ENCODE measurements at places on chromosomes 4 and X.

DNA sequence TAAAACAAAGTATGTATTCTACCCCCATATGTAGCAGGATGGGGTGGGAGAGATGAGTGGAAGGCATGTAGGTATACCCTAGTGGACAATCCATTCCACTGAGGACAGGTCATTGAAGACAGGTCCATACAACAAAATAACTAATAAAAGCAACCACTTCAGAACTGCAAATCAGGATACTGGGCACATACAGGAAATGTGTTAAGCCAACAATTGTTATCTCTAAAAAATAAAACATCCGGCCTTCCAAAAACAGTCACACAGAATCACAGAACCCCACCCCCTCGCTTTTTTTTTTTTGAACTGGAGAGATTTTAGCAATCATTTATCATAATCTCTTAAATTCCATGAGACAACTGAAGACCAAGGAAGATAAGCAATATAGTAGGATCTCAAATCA is 112.9 kb downstream of the FRYL start:
- DNase-seq = no peak

- no peak for DNase-seq
Measured at GRCh38 chr4:105088110-105088879, 58.4 kb upstream of the TET2 start.

DNA sequence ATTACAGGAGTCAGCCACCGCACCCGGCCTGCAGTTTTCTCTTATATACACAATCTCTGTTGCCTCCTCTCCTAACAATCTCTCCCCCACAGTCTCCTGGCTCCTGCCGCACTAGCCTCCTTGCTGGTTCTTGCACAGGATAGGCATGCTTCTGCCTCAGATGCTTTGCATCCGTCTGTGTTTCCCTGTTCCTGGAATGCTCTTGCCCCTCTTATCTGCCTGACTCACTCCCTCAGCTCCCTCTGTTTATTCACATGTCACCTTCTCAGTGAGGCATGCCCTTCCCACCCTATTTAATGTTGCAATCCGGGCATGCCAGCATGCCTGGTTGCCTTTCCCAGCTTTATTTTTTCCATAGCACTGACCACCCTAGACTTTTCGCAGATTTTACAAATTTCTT is 161.9 kb downstream of the PHF8 start:
- no peak for DNase-seq

GRCh38 chrX:151977923-151978322 is 3.4 kb upstream of the GABRE start:
- DNase-seq = no peak

- no peak for DNase-seq
Measured at GRCh38 chrX:46755671-46756070, 3.2 kb downstream of the SLC9A7 start.

GRCh38 chr4:168610911-168611530 is 114.2 kb downstream of the PALLD start:
- no peak for DNase-seq

GRCh38 chrX:49064735-49065134 is 5.9 kb downstream of the CCDC120 start:
- DNase-seq = no peak

GRCh38 chr4:119540249-119540648 is 88.4 kb downstream of the PDE5A start:
- DNase-seq = no peak

DNA sequence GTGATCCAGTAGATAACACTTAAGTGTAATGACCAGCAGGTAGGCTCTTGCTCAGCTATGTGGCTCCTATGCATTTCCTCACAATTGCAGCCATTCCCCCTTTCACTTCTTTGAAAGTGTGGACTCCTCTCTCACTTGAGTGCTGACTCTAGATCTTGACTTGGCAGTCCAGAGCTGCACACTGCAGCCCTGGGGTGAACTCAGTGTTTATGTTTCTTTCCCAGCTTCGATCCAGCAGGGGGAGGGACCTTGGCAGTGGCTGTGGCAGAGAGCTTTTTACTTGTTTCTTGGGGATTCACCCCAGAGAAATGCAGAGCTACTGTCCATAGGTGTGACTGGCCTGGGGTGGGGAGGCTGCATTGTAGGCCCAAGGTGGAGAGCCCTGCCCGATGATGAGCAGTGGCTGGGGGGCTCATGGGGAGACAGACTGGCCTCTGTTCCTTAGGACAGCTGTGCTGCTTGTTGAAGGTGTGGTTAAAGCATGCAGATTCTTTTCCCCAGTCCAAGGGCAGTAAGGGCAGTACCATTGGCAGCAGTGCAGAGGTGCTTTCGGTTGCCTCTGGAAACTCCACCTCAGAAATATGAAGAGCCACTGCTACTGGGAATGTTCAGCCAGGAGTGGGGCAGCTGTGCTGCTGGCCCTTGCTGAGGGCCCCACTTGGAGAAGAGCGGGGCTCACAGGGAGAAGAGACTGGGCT is 134.7 kb downstream of the SH3BGRL start:
- DNase-seq = no peak

DNA sequence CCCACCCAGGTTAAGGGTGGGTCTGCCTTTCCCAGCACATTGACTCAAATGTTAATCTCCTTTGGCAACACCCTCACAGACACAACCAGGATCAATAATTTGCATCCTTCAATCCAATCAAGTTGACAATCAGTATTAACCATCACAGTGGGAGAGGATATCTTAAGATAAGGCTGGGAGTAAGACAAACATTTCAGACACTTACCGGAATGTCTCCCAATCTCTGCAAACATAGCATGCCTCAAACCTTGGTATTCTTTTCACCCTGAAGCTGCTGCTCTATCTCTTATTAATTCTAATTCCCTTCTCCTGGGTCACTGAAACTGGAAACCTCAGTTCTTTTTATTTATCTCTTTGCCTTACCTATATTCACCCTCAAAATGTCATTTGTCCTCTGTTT is 19.0 kb upstream of the TAPT1 start:
- DNase-seq = no peak

DNA sequence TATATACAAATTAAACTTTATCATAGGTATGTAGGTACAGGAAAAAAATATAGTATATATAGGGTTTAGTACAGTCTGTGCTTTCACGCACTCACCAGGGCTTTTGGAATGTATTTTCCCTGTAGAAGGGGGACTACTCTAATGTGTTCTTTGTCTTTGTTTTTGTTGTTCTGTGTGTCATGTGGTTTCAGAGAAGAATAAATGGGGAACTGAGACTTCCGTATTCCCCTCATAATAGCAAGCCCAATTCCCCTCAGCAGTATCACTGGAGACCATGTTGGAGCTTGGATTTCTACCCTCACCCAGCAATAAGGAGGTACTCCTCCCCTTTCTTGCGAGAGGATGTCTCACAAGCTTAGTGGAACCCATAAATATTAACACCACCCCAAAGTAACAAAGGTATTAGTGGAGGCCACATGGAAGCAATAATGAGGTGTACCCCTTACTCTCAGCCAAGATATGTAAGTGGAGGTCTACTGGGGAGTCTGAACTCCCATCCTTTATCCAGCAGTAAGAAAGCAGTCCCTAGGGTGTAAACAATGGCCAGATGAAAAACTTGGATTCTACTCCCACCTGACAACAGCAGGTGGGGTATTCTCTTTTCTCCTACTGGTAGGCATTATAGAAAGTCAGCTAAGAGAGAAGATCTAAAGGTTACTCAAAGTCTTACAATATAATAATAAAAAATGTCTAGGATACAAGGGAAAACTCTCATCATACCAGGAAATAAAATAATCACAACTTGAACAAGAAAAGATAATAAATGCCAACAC is 805.4 kb upstream of the GALNTL6 start:
- DNase-seq = no peak

GRCh38 chr4:2843941-2844584 is 419 bp downstream of the ADD1 start:
- DNase-seq = no peak

DNA sequence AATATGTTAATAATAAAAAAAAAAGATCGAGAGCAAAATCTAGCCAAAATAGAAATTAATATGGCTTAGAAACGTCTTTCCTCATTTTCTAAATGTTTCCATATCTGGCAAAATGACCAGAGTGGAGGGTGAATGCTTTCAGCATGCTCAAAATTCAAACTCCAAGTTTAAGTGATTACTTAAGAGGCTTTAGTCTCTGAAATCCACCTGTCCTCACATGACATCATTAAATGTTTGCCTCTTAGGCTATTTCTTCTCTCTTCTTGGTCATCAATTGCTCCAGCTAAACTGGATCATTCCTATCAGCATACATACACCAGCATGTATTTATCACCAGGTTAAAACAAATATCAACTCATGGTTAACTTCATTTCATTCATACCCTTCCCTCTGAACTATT is 54.5 kb upstream of the ATXN3L start:
- DNase-seq = no peak

DNA sequence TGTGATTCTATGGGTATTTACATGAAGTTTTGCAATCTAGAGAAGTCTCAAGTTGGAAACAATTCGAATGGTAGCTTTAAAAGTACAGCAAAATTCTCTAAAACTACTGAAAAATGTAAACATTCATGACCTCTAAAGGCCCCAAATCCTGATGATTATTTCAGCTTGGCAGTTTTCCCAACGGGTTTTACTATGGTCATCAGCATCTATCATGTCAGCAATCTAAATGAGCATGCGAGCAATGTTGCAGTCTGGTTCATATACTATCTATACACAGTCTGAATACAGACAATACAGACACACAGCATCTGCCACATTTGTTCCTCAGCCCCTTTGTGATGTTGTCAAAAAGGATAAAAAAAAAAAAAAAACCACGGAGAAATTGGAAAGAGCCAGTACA is 790.3 kb upstream of the HTR2C start:
- no peak for DNase-seq

- DNase-seq = no peak
Measured at GRCh38 chr4:87017580-87018342, 83.0 kb downstream of the AFF1 start.

DNA sequence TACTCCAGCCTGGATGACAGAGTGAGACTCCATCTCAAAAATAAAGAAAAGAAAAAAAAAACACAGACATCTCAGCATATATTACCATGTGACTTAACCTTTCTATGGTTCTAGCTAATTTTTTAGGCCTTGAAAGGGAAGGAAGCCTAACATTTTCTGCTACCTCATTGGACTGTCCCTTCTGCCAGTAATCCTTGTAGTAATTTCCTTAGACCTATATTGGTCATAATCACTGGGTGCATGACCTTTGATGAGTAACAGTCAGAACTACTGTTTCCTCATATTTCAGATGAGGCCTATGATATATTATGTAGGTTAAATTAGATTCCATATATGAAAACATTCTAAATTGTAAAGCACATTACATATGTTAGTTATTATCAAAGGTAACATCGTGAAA is 9.6 kb downstream of the XIAP start:
- DNase-seq = no peak

DNA sequence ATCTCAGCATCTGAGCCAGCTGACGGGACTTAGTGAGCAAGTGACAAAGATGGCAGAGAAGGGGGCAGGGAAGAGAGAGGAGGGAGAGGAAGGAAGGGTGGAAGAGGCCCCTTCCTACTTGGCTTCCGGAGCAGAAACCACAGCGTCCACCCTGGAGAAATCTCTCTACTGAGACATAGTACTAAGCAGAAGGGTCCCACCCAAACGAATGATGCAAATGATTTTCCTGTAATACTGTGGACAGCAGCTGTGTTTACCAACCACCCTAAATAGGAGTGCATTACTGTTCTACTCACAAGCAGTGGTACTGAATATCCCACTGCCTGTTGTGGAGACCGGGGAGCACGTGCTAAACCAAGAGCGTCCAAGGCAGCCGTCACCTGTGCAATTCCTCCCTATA is 29.4 kb downstream of the DTHD1 start:
- DNase-seq = no peak

- DNase-seq = no peak
Measured at GRCh38 chr4:37393321-37393720, 148.8 kb downstream of the NWD2 start.

DNA sequence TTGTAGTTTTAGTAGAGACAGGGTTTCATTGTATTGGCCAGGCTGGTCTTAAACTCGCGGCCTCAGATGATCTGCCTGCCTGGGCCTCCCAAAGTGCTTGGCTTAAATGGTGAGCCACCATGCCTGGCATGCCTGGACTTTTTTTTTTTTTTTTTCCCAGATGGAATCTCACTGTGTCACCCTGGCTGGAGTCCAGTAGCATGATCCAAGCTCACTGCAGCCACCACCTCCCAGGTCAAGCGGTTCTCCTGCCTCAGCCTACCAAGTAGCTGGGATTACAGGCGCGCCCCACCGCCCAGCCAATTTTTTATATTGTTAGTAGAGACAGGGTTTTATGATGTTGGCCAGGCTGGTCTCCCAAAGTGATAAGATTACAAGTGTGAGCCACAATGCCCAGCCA is 8.4 kb downstream of the UBE2K start:
- DNase-seq = no peak

DNA sequence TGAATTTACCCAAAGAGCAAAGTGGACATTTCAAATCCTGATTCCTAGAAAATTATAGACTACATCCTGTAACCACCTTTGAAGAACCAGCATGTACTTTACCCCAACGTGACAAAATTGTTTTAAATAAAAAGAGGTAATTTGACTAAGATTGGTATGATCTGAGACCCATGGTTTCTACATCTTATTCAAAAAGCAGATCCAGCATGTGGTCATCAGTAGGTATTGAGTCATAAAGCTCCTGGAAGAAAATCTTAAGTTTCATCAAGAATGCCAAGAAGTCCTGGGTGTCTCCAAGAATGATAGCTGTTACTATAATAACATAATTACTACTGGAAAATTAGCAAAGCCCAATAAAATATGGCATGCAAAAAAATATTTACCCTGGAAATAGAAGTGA is 61.8 kb downstream of the NFKB1 start:
- no peak for DNase-seq

GRCh38 chrX:22032506-22032905 is 381 bp downstream of the PHEX start:
- DNase-seq = no peak

DNA sequence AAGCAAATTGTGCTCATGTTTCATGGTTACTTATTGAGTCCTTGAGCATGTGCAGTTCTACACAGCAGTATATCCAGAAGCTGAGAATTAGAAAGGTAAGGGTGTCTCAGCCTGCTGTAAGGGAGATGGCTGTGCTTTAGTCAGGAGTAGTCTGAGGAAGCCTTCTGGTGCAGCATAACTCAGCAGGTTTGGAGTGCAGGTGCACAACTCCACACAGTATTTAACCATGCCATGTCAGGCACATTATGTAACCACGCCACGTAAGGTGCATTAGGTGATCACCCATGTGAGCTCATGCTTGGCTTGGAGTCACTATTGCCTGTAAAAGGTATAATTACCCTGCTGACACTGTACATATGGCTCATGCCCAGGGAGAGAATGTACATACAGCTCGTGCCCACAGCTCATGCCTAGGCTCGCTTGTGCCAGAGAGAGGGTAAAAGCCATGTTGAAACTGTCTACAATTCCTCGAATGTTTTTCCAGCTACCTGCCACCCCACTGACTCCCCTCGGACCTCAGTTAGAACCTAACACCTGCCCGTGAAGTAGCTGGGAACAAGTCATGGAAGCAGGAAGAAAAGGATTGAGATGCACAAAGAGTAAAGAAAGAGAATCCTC is 37.8 kb downstream of the UCHL1 start:
- DNase-seq = no peak

Data from NCI-H345 (cell line).